Aorta (tissue), 5 donors: ENCODE measurements at places on chromosomes 6 and 20.

DNA sequence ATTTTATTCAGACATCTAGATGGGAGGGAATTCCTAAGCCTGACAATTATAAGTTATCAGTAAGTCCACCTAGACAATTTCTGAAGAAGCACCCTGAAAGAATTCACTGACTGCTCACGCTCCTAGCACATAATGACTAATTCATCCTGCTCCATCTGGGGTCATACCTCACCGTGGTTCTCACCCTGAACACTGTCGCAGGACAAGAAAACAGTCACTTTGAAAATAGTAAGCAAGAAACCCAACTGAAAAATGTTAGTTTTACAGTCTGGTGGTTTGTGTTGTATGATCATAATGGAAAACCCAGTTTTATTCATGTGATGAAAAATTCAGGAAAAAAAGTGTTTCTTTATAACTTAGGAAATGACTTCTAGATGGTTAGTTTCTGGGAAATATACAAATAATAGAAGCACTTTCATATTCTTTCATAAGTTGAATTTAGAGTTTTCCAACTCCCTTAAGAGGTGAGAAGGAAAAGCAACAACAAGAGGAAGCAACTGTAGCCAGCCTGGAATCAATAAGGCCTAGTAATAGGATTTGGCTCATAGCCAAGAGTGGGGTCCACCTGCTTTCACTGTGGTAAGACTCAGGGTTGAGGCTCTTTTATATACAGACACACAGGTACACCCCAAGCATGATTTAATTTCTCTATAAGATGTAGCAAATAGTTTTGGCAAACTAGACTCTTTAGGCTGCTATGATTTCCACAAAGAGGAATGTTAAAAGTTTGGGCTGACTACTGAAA, 94.1 kb downstream of the HIVEP2 start:
- no peak for DNase-seq

DNA sequence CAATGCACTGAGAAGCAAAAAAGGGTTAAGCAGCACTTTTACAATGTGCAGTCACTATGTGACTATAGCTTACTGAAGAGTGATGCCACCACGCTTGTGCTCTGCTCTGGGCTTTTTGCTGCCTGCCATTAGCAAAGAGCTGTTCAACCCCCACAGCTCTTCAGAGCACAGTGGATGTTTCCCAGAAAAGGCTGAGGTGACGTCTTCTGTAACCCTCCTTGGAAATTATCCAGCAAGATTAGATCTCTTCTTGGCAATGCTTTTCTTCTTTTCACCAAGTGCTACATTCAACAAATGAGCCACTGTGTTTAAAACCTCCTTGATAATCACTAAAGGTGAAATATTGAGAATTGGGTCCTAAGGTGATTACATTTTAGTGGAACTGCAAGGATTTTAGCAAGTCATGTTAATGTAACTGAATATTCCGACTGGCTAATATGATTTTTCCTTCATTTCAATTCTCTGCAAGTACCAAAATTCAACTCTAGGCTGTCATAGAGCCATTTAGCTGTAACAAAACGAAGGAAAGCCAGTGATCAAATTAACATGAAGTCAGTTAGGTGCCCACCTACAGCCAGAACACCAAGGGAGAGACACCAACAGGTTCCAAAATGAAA, 34.9 kb downstream of the ELOVL5 start:
- DNase-seq, result no peak

DNA sequence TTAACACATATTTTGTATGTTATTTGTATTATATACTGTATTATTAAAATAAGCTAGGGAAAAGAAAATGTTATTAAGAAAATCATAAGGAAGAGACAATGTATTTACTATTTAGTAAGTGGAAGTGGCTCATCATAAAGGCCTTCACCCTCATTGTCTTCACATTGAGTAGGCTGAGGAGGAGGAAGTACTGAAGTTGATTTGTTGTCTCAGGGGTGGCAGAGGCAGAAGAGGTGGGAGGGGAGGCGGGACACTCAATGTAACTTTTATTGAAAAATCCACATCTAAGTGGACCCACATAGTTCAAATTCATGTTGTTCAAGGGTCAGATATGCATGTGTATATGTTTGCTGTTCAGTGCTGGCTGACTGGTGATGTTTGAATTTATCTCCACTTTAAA, 210.2 kb upstream of the CITED2 start:
- DNase-seq, result no peak

DNA sequence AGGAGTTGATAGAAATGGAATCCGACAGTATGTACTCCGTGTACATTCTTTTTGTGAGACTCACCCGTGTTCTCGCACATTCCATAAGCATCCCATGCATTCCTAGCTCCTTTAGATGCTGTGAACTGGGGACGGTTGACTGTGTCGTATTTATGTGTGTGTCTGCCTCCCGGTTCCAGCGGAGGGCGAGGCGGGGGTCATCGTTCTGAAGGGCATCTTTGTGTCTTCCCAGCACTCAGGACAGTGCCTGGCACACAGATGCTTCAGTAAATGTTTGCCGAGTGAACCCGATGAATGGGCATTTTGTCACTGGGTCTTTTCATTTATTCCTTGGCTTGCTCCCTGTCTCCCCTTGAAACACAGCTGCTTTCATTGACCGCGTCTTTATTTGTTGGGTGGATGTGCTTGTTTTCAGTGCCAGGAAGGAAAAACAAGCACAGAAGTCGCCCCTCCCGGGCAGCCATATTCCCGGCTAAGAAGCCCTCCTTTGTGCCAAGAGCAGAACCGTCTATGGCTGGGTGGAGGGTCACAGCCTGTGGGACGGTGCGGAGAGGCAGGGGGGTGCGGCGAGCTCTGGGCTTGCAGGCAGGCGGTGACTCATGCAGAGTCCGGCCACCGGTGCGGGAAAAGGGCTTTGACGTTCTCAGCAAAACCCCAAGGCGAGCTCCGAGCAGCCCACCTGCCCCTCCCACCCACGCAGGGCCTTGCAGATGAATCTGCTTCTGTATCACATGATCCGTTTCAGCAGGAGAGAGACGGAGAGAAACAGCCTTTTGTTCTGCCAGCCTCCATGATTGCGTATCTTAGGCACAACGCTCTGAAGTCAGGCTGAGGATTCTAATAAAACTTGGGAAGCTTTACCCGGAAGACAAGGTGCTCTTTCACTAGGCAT, 11.2 kb upstream of the PSMG4 start:
- DNase-seq, result peak; percentile 79

- DNase-seq, result no peak
Measured at GRCh38 chr6:149216459-149216858, 101.1 kb upstream of the TAB2 start.

DNA sequence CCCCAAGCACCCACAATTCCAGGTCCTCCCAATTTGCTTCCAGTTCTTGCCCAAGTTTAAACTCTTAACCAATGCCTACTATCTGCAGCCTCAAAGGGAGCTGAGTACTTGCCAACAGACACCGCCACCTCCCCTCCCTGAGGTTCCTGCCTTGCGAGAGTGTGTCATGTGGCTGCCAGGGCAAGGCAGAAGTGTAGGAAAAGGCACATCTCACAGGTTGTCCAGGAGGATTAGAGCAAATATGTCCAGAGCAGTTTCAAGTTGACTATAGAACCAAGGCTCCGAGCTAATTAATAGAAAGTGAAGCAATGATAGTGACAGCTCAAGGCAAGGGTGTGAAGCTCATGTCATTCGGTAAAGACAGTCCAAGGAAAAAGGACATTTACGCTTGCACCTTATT, 127.8 kb downstream of the ATXN1 start:
- no peak for DNase-seq

DNA sequence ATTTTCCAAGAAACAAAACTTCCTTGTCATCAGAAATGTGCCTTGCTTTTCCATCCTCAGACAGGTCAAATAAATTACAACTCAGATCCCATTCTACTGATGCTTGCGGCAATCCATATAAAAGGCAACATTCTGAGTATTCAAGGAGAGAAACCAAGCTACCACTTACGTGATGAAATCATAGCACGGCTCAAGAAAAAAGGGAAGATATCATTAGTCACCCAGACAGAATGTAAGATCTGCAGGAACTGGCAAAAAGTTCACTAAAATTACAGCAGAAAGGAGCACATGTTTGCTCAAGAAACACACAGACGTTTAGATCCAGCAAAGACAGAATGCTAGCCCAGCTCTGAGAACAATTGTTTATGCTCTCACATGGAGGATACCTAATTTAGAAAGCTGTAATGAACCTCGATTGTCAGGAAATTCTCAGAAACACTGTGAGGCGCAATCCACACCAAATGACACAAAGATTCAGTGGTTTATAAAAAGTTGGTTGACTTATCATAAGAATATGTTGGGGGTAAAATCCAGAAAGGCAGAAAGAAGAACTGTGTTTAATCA, 304.2 kb downstream of the ADGRG6 start:
- no peak for DNase-seq

DNA sequence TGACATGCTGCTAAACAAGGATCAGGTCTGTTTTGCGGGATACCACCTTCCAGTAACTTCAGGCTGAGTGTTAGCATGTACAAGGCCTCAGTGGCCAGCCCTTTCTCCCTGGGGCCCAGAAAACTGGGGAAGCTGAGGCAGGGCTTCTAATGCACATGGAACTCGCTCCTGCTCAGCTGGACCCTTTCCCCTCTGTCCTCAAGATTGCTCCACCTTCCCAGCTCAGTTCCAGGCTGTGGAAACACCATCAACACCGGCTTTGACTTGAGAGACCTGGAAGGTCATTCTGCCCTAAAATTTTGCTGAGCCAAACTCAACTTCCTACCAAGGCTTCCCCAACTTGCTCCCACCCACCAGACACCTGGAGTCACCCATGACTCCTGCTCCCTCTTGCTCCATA, 4.2 kb upstream of the BLCAP start:
- no peak for DNase-seq

GRCh38 chr20:40471261-40471629, 217.8 kb downstream of the MAFB start:
- no peak for DNase-seq
